ENCODE measurements at places on chromosomes 3 and 15.

DNA sequence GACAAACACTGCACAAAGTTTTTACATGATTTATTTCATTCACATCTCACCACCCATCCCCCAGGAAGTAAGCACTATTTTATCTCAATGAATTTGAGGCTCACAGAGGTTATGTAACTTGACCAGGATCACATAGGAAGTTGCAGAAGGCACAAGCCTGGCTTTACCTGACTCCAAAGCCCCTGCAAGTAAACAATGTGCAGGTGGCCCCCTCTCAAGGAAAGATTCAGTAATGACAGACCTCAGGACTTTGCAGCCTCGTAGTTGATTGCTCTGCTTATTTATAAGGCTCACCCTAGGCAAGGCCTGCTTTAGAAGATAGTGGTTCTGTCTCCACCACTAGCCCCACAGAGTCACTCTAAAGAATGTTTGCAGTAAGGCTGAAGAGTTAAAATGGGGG, 79.8 kb upstream of the MDFIC2 start:
- no peak for DNase-seq

GRCh38 chr3:141019244-141019643, 31.9 kb upstream of the SPSB4 start:
- DNase-seq, result no peak

DNA sequence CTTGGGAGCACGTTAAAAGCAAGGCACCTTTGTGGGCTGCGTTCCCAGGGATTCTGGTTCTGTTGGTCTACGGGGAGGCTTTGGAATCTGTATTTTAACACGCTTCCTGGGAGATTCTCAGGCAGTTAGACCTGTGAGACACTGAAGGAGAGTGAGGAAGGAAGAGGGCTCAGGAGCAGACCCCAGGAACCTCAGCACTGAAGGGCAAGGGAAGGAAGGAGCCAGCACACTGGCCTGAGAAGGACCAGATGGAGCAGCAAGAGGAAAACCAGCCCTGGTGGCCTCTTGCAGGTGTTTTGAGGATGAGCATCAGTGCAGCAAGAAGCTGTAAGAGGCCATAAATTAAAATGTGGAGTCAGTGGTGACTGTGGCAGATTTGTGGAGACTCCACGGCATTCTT, 146.7 kb downstream of the RPLP1 start:
- no peak for DNase-seq

- no peak for DNase-seq
Measured at GRCh38 chr3:13002398-13003124, 70.7 kb downstream of the IQSEC1 start.

GRCh38 chr3:78728406-78729145, 1039.2 kb downstream of the ROBO1 start:
- DNase-seq, result peak; percentile 32

DNA sequence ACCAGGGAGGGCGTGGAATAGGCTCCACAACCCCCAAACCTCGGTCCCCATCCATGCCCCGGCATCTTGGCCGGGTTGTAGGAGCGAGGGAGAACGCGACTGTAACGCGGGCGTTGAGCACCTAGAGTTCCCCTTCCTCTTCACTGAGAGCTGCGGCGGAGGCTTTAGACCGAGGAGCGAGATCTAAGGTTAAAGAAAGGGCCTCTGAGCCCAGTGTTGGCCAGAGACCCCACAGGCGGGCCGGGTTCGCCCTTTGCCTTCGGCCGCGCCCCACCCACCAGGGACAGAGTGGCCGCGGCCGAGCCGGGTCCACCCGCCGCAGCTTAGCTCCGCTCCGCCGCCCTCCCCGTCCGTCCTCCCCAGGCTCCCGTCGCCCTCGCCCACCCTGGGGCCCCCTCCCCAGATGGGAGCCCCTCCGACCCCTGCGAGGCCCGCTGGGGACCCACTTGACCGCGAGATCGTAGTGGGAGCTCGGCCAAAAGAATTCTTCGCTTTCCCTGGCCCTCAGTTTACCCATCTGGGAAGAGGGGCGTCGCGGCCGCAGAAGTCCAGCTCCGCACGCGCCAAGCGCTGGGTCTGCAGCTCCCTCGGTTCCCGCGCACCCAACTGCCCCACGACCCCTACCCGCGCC, 425 bp downstream of the ANPEP start:
- no peak for DNase-seq

DNA sequence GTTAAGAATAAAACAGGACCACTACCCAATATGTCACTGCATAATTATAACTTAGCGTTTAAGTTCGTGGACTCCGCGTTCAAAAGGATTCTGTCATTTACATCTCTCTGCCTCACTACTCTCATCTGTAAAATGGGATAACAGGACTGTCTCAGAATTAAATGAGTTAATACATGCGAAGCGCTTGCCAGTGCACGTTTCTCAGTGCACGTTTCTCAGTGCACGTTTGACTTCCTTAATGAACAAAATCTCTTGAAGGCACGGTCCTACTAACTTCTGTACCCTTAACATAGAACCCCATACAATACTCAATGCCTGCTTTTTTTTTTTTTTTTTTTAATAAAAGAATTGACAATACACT, 499 bp downstream of the RABL3 start:
- DNase-seq, result no peak

GRCh38 chr3:167808910-167809309, 73.4 kb downstream of the SERPINI1 start:
- no peak for DNase-seq

DNA sequence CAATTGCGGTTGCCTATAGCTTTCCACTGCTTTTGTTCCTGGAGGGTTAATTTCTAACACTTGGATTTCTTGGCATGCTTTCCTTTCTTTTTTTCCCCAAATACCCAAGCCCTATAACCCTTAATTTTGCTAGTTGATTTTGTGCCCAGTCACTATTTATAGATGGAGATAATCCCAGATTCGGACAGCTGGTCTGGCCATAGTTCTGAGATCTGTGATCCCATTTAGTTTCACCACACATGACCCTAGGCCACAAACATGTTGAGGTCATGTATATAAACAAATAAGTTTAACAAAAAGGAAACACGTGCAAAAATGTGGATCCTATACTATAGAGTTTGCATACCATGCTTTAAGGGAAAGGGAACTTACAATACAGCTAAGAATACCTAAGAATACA, 111.4 kb downstream of the ZMAT3 start:
- no peak for DNase-seq

GRCh38 chr3:99482191-99482590, 156.2 kb upstream of the COL8A1 start:
- DNase-seq, result no peak

- no peak for DNase-seq
Measured at GRCh38 chr15:33234020-33234461, 39.5 kb upstream of the FMN1 start.

DNA sequence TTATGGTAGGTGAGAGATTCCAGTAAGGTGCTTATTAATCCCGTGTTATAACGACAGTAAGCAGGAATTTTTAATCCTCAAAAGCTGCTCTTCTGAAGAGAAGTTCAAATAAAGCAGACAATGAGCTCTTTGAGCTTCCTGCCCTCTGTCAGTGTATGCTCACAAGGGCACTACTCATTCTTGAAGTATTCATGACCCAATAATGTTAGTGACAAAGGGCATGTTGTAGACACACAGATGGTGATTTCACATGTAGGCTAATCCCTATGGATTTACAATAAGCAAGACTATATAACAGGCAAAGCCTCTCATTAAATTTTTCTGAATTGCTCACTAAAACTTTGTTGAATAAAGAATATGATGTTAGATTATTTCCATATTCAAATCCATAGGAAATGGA, 578.6 kb downstream of the RSL24D1 start:
- no peak for DNase-seq

DNA sequence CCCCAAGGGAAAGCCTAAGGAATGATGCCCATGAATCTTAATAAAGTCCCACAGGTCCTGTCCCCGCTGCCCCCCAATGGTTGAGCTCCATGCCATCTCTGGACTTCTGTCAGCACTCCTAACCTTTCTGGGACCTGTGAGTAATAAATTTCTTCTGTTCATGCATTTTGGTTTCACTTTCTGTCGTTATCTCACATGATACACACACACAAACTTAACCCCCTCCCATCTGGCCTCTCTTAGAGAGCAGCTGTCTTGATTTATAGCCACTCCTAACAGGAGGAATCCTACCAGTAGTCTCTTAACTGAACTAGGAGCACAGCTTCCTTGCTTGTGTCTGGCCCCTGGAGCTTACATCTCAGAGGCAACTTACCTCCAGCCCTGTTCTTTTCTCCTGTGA, 82.7 kb upstream of the SELENOK start:
- DNase-seq, result no peak

DNA sequence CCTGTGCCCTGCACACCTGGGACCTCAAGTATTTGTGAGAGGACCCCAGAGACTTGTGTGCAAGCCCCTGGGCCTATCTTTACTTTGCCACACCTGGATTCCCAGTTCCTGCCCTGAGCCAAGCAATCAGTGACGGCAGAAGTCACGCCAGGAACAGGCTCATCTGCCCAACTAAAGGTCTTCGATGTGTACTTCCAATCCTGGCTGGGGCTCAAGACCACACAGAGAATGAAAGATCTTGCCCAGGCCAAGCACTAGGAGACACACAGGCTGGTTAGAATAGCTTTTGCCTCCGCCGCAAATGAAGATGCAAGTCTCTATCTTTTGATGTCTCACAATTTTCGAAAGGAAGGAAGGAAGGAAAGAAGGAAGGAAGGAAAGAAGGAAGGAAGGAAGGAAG, 228.8 kb downstream of the OCA2 start:
- no peak for DNase-seq

- no peak for DNase-seq
Measured at GRCh38 chr15:49467746-49468480, 44.9 kb downstream of the FGF7 start.

GRCh38 chr3:13292375-13292774, 127.7 kb downstream of the NUP210 start:
- no peak for DNase-seq

- DNase-seq, result peak; percentile 82
Measured at GRCh38 chr3:115713284-115713683, 90.0 kb downstream of the GAP43 start.

GRCh38 chr3:12922306-12922705, 80.9 kb upstream of the RPL32 start:
- no peak for DNase-seq

DNA sequence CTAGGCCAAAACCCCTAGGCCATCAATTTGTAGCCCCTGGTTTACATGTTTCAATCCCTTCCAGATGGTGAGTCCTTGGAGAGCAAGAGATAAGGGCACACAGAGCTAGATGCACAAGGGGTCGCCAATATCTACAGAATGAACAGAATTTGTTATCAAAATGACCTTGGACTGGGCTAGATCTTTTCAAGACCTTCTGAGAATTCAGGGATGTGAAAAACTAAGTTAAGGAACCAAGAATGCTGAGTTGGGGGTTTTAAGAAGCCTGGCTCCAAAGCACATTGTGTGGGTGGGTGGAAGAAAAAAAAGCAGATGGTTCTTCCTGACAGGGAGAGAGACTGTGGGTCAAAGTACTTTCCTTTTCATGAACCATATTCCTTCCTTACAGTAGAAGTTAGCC, 10.2 kb downstream of the CDCP1 start:
- DNase-seq, result no peak

GRCh38 chr15:95761501-95762165, 568.9 kb upstream of the NR2F2 start:
- no peak for DNase-seq

- DNase-seq, result no peak
Measured at GRCh38 chr3:185935465-185936272, 2.1 kb downstream of the TRA2B start.

GRCh38 chr3:70736009-70736408, 423.6 kb upstream of the MDFIC2 start:
- DNase-seq, result no peak

GRCh38 chr3:189718215-189718614, 87.0 kb downstream of the TP63 start:
- no peak for DNase-seq

DNA sequence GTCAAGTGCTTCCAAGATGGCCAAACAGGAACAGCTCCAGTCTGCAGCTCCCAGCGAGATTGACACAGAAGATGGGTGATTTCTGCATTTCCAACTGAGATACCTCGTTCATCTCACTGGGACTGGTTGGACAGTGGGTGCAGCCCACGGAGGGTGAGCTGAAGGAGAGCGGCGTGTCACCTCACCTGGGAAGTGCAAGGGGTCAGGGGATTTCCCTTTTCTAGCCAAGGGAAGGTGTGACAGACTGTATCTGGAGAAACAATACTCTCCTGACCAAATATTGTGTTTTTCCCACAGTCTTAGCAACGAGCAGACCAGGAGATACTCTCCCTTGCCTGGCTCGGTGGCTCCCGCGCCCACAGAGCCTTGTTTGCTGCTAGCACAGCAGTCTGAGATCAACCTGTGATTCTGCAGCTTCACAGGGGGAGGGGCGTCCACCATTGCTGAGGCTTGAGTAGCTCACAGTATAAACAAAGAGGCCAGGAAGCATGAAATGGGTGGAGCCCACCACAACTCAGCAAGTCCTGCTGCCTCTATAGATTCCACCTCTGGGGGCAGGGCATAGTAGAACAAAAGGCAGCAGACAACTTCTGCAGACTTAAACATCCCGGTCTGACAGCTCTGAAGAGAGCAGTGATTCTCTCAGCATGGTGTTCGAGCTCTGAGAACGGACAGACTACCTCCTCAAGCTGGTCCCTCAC, 293.5 kb upstream of the SUCLG2 start:
- DNase-seq, result peak; percentile 41

DNA sequence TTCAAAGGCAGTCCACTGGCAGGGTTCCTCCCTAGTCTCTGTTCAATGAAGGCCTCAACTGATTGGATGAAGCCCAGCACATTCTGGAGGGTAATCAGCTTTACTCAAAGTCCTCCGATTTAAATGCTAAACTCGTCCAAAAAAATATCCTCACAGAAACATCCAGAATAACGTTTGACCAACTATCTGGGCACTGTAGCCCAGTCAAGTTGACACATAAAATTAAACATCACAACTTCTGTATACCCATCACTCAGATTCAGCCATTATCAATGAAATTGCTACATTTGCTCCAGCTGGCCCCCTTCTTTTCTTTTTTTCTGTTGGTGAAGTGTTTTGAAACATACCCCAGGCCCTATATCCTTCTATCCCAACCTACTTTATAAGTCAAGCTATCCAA, 64.5 kb upstream of the WNT5A start:
- no peak for DNase-seq

DNA sequence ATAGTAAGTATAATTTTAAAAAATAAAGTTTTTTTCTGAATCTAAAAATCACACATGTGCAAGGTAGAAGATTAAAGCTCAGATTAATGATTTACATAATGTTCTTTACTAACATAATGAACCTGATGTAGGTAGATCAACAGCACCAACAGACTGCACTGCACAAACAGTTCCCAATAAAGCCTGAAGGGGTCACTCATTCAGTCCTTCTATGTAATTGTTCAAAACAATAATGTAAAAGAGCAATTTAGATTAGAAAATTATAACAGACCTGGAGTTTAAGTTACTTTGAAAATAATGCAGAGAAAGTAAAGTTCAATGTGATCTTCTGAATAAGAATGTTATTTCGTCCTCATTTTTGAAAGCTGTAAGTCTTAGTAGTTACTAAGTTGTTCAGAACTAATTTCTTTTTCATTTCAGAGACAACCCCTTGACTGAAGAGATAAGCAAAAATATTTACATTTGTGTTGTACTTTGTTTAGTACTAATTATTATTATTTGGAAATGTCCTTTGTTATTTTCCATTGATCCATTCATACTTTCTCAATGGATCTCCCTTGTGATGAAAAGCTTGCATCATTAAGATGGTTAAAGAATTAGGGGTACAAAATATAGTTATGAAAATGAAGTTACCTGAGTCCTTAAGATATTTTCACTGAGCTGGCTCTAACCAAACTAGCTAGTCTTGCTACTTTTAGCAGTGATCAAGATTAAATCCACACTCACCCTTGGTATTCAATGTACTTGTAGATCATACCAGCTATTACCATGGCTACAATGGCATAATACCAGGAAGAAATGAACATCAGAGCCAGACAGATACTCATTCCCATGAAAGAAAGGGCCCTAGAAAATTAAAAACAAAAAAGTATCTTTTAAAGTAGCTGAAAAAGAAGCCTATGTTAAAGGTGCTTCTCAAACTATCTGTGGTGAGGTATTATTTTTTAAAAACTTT, 16.8 kb downstream of the EMC4 start:
- DNase-seq, result no peak
